ENCODE measurements at places on chromosomes 11 and 22.

- DNase-seq, result no peak
Observed at GRCh38 chr11:68584097-68584496, 100.2 kb upstream of the GAL start.

- no peak for DNase-seq
Observed at GRCh38 chr11:83641511-83641910, 355.3 kb upstream of the CCDC90B start.

DNA sequence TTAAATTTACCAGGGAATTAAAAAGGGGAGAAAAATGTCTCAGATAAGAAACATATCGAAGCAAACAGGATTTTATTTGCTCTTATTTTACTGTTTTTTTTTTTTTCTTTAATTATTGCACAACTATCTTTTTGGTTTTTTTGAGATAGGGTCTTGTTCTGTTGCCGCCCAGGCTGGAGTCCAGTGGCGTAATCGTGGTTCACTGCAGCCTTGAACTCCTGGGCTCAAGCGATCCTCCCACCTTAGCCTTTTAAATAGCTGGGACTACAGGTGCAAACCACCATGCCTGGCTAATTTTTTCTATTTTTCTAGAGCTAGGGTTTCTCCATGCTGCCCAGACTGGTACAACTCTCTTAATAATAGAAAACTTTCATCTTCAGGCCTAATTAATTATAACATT is 32.5 kb downstream of the DRG1 start:
- DNase-seq, result no peak

DNA sequence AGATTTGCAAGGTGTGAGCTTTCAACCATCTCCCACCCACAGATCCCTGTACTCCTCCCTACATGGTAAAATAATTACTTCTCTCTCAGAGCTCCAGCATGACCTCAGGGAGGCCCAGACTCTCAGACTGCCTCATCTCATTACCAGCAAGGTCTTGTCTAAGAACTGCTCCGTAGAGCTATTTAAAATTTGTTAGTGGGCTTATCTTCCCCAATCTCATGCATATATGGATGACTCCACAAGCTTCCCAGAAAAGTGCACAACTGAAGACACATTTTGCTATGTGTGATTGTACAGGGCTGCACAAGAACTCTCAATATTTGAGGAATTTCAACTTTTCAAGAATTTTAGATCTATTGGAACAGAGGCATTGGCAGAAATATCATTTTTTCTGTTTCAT is 230.3 kb downstream of the CSNK2A3 start:
- no peak for DNase-seq

DNA sequence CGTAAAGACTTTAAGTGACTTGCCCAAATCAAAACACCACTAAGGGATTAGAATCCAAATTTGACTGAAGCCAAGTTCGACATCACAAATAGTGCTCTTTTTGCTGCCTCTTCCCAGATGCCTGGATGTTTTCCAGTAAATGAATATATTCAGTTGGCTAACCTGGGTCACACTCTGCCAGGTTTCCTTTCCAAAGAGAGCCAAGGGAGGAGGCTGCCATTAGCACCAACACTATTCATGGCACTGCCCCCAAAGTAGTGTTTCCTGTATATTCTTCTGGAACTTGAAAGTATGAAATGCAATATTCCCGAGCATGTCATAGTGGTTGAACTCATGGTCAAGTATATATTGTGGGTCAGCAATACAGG is 219.3 kb upstream of the UBASH3B start:
- DNase-seq, result no peak

DNA sequence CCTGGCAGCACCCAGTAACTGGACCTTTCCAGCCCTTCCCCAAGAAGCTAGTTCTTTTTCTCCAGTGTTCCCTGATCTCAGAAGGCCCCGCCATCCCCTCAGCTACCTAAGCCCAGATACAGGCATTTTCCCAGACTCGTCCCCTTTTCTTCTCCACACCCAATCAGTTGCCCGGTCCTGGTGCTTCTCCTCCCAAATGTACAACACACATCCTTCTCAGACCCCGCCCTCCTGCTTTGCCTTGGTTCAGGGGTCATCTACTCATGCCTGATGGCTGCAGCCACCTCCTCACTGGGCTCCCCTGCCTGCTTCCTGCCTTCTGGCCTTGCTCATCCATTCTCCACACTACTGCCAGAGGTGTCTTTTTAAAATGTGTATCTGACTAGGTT is 6.5 kb downstream of the TKFC start:
- no peak for DNase-seq

DNA sequence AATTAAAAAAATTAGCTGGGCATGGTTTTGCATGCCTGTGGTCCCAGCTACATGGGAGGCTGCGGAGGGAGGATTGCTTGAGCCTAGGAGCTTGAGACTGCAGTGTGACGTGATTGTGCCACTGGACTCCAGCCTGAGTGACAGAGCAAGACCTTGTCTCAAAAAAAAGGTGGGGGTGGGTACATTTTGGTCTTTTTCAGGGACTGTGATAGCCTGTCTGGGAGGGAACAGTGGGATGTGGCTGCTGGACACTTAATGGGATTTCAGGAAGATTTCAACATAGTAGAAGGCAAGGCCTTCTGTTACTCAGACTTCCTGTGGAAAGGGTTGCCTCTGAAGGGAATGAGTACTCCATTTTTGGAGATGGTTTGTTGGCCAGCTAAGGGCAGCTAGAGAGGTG is 40.6 kb downstream of the RELT start:
- DNase-seq, result no peak

- DNase-seq, result no peak
Observed at GRCh38 chr22:40399621-40400020, 29.2 kb downstream of the SGSM3 start.

GRCh38 chr22:44406341-44407170 is 91.5 kb downstream of the RTL6 start:
- DNase-seq, result no peak

DNA sequence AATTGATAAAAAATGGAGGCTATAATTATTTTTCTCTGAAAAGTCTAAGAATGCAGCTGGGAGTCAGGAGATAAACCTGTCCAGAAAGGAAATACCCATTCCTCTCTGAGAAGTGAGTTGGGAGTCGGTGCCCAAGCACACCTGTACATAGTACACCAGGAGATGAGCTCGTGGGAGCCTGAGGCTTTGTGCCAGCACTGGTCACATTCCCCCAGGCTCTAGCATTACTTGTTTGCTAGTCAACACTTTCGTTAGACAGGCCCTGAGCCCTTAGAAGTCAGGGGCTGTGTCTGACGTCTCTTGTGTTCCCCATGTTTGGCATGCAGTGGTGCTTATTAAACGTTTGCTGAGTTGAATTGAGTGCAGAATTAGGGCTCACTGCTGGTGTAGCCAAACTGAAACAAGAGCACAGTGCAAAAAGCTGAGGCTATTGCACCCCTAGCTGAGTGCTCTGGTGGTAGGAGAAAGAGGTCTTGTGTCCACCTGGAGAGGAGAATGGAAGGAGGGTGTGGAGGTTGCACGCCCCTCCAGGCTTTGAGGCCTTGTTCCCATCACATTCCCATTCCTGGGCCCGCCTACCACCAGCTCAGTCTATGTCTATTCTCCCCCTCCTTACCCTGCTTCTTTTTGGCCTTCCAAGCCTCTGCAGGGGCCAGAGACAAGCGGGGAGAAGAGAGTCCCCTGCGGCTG is 6.8 kb downstream of the ROBO4 start:
- DNase-seq, result no peak

DNA sequence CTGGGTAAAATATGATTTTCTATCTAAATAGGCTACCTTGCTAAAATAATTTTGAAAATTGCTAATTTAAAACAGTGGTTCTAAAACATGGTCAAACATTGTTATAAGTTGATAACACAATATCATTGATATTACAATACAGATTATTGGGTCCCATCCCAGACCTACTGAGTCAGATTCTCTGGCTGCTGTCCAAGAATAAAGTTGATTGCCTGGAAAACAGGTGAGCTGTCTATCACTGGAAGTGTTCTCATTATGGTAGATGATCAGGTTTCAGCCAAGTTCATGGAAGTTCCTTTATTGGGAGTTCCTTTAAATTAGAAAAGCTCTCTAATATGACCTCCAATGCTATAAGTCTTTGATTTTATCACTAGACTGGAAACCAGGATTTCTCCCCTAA is 52.3 kb downstream of the SC5D start:
- DNase-seq, result no peak

DNA sequence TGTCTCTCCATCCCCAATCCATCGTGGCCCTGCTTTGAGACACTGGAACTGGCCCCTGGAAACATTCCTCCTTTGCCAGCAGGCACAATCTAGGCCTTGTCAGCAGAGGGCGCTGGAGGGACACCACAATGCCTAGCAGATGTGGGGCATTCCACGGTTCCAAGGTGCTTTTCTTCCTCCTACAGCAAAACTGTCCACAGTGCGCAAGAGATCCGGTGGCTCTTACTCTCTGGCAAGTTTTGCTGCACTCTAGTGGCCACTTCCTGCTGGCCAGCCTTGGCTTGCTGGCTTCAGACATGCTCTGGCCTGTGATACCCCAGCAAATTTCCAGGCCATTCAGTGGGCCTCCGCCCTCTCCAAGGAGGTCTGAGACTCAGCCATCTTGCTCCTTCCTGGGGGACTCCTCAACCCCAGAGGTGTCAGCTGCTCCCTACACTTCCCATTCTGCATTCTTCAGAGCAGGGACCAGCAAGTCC is 17.1 kb upstream of the RBM4B start:
- peak; percentile 69 for DNase-seq
